Panc1 (cell line): ENCODE measurements at places on chromosomes 7 and 10.

DNA sequence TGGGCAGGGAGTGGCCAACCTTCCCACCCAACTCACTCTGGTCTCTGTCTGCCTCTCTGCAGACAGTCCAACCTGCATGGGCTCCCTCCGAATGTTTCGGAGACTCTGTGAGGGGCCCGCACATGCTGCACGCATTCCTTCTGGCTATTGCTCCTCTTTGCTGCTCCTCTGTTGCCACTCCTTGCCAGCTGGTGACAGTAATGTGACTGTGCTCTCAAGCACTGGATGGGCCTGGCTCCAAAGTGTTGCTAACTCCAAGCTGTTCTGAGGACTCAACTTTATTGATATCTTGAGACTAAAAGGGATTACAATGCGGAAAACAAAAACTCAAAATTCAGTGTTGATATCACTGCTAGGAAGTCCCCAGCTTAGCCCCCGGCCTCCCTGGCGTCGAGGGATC is 105.4 kb upstream of the KIF5B start:
- no peak for DNase-seq

- DNase-seq, result no peak
Measured at GRCh38 chr10:31607481-31607880, 288.5 kb downstream of the ZEB1 start.

DNA sequence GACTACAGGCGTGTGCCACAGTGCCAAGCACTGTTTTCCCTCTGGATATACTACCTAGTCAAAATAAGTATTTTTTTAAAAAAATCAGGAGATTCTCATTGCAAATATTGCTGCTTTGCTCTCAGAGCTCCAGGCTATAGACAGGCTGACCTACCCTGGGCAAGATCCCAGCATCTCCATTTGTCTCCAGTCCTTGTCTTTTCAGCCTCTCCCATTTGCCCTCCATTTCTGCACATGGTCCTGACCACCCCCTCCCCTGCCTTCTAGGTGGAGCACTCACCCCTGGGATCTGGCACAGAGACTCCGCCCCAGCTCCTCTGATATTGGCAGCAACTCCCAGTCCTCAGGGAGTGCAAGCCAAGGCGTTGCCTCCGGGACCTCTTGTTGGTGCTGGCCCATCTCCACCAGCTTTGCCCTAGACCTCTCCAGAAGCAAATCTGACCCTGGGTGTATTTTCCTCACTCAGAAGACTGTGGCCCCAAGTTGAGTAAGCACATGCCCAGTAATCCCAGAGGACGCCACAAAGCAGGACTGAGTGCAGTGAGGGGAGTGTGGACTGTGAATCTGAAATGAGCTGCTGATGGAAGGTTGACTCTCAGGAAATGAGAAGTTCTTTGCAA is 120.6 kb downstream of the MTPAP start:
- DNase-seq, result no peak

GRCh38 chr10:121608469-121609190 is 10.4 kb upstream of the FGFR2 start:
- no peak for DNase-seq

GRCh38 chr7:43135129-43135528 is 22.7 kb downstream of the HECW1 start:
- no peak for DNase-seq

DNA sequence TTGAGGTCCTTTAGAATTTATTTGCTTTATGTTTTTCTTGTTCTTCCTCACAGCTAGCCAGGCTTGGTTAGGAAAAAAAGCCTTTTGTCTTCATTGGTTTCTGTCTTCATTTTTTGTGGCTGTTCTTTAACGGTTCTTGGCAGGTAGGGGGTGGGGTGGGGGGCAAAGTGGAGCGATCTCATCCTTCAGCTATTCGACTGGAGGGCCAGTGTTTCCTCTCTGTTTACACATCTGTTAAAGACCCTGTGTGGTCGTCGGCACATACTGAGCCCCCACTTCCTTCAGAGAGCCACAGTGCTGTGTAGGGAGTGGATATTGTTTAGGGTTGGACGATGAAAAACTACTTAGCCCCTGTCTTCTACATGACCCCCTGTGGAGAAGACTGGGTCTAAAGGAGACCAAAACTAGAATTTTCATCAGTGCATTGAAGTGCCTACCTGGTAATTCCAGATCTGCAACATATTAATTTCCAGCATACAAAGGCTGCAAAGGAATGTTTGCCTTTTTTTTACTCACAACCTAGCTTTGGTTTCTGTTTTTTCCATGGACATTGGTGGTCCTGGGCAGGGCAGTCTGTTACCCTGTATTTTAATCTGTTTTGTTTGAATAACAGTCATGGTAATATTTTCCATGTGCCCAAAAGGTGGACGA is 29.0 kb downstream of the PRPF18 start:
- no peak for DNase-seq

DNA sequence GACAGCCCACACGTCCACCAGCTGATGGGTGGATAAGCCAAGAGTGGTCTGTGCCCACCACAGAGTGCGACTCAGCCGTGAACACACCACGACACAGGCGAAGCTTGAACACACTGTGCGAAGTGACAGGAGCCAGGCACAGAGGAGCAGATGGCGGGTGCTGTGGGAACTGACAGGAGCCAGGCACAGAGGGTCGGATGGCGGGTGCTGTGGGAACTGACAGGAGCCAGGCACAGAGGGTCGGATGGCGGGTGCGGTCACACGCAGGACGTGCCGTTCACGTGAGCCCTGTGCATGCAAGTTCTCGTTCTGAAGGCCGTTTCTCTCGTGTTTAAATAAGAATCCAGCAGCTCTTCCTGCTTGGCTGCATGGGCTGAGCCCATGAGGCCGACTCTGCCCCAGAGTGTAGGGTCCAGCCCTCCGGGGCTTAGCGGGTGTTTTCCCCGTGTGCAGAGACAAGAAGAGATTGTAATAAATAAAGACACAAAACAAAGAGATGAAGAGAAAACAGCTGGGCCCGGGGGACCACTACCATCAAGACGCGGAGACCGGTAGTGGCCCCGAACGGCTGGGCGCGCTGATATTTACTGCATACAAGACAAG is 5.9 kb upstream of the ADAP1 start:
- no peak for DNase-seq

GRCh38 chr10:48466611-48467240 is 138.1 kb downstream of the ARHGAP22 start:
- DNase-seq, result no peak

GRCh38 chr7:37982423-37982822 is 62.0 kb downstream of the EPDR1 start:
- no peak for DNase-seq

DNA sequence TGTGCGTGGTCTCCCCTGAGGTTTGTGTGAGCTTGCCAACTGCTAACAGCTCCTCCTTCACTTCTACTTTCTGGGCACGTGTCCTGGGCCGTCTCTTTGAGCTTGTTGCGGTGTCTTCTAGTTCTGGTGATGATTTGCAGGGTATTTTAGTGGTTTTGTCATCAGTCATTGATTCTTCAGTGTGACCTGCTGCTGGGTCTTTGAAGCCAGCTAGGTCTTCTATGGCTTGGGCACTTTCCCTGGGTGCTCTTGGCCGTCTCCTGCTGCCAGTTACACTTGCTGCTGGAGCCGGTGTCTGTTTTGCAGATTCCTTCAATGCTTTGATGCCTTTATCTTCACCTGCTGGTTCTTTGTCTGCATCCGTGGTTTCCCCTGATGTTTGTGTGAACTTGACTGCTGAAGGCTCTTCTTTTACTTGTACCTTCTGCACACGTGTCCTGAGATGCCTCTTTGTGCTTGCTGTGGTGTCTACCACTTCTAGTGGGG is 23.0 kb downstream of the MKI67 start:
- DNase-seq, result no peak

GRCh38 chr7:29588900-29589696 is 25.5 kb downstream of the PRR15 start:
- DNase-seq, result peak; percentile 65
